ENCODE measurements at places on chromosomes 7 and 10.

- DNase-seq, result no peak
These were observed 132.1 kb downstream of the MACC1 start for GRCh38 chr7:20085086-20085485.

DNA sequence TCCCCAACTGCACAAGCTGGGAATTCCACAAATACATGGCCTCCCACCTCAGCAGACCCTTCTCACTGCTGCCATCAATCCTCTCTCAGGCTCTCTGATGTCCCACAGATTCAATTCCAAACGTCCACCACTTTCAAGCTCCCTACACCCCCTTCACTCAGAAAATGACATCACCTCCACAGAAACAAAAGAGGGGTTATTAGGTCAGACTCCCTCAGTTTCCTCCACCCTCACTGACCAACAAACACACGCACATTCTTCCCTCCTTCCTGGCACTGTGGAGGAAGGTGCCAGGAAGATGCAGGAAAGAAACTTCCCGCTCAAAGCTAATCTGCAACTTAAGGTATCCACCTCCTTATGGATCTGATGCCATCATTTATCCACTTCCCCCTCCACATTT lies 18.3 kb downstream of the ZNF438 start:
- DNase-seq, result no peak

- DNase-seq, result no peak
These were observed 552.1 kb downstream of the TFEC start for GRCh38 chr7:115478426-115478825.

DNA sequence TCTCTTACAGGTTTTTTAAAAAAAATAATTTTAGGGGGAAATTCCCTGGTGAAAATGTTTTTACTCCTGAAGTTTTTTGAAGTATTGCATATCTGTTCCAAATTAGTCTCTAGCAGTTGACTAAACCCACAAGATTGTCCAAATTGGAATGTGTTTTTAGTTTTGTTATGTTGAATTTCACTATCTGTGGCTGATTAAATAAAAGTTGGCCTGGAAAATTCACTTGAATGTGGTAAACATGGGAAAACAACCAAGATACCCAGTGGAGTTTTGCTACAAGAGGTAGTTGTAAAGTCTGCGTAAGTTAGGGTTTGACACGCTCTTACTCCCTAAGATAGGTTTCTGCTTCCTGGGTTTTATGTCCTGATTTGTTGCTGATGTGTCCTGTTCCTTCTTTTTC lies 3.3 kb downstream of the TSGA13 start:
- DNase-seq, result no peak

GRCh38 chr7:66150471-66150870 lies 35.8 kb downstream of the CRCP start:
- DNase-seq, result peak; percentile 65

- no peak for DNase-seq
These were observed 75.0 kb upstream of the MAGI2 start for GRCh38 chr7:79528421-79528820.

- DNase-seq, result no peak
These were observed 505.8 kb upstream of the STEAP1 start for GRCh38 chr7:89648509-89648908.

DNA sequence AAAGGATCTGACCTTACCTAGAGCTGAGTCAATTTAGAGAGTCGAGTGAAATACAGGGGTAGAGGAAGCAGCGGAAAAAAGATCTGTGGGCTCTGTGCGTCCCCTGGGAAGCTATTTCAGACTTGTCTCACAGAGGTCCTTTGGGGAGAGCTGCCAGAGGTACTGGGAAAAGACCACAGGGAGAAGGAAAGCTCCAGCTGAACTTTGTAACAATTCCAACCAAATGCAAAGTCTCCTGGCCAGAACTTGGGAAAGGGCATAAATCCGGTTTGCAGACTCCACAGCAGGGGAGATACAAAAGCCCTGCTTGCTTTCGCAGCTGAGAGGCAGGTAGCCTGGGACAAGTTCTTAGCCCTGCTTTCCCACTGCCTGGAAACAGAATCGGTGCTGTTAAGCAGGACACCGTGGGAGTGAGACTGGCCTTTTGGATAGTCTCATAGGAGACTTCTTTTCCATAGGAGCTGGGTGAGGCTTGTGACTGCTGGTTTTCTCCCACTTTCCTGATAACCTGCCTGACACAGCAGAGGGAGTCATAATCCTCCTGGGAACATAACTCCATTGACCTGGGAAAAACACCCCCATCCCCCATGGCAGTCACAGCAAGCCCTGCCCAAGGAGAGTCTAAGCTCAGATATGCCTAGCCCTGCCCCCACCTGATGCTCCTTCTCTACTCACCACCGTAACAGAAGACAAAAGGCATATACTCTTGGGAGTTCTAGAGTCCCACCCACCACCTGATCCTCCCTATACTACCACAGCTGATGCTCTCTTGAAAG lies 926.2 kb downstream of the KCNMA1 start:
- no peak for DNase-seq

- no peak for DNase-seq
These were observed 137.4 kb upstream of the GRB10 start for GRCh38 chr7:50920031-50920635.

DNA sequence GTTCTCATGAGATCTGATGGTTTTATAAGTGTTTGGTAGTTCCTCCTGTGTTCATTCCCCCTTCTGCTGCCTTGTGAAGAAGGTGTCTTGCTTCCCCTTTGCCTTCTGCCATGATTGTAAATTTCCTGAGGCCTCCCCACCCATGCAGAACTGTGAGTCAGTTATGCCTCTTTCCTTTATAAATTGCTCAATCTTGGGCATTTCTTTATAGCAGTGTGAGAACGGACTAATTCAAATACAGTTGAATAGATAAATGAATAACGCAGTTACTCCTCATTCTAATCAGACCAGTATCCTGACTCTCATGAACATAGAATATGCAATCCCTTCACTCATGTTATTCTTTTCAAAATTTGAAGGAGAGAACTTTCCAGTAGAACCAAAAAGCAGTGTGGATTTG lies 375.0 kb upstream of the FZD8 start:
- no peak for DNase-seq

- DNase-seq, result peak; percentile 2
These were observed 199.1 kb downstream of the MAD1L1 start for GRCh38 chr7:2033586-2034135.

- no peak for DNase-seq
These were observed 765 bp downstream of the WBP1L start for GRCh38 chr10:102744374-102745051.

GRCh38 chr7:80794631-80795573 lies 123.9 kb downstream of the SEMA3C start:
- no peak for DNase-seq

GRCh38 chr7:137025469-137026175 lies 157.2 kb downstream of the CHRM2 start:
- no peak for DNase-seq

DNA sequence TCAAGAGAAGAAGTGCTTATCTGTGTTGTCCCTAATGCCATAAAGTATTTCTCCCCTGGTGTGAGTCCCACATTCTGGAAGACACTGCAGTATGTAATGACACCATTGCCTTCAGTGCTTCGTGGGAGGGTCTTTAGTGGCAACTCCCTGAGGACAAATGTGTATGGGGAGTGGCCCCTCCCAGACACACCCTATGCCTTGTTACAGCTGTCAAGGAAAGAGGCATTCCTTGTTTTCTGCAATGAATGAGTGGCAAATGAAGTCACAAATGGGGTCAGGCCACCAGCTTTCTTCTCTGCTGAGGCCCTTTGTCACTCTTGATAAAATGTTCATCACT lies 183.2 kb downstream of the FGFR2 start:
- DNase-seq, result no peak

GRCh38 chr10:64011912-64012714 lies 490.9 kb downstream of the REEP3 start:
- DNase-seq, result no peak

- no peak for DNase-seq
These were observed 16.8 kb downstream of the LAT2 start for GRCh38 chr7:74226633-74227032.

DNA sequence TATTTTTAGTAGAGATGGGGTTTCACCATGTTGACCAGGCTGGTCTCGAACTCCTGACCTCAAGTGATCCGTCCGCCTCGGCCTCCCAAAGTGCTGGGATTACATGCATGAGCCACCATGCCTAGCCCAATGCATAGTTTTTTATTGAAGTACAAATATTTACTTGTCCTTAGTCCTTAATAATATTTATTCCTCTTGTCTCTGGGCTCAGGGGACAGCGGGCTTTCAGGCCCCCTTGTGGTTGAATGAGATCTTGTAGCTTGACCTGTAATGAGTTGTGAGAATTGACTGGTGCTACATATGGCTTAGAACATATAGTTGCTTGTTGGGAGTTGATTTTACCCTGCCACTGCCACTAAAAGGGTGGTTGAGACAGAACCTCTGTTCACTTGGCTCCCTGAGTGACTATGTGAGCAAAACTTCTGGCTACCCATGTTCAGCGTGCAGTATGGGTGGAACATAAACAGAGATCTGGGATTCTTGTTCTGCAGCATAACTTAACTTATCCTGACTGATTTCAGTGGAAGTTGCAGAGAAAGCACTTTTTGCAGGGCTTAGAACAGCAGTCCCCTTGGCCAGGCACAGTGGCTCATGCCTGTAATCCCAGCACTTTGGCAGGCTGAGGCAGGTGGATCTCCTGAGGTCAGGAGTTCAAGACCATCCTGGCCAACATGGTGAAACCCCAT lies 14.9 kb downstream of the CCL26 start:
- no peak for DNase-seq

DNA sequence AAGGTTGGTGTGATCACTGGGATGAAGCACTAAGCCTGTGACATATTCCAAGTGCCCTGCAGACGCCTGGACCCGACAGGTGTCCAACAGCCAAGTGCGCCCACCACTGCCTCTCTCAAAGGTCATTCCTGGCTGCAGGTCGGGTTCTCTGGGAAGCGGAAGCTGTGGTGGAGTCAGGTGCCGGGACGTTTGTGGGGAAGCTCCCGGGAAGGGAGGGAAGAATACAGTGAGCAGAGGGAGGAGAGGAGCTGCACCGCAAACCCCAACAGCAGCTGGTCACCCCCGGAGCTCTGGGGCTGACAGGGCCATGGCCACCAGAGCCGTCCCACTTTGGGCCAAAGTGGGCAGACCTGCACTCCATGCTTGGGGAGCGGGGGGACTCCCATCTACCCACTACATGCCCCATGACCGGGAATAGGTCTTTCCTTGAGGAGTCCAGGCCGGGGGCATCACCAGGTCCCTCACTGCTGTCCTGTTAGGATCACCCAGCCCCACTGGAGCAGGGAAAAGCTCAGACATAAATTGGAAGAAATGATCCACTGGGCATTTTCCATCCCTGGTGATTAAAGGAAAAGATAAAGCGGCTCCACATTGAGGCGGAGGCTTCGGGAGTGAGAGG lies 84.5 kb upstream of the PPP2R2D start:
- DNase-seq, result no peak

DNA sequence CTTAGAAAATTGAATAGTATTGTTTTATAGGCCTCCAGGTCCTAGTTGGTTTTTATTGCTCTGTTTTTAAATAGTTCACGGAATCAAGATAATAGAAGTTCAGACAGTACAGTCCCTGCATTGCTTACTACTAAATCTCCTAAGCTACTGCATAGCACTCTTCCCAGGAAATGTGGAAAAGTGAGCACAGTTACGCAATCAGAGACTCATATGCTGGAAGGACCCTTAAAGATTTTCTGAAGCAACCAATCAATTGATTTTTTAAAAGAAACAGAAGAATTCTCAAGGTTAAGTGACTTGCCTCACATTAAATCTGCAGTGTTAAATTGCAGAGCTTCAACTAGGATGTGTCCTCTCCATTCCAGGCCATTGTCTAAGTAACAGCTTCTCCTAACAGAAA lies 23.1 kb upstream of the DIP2C start:
- no peak for DNase-seq

GRCh38 chr7:34108165-34108564 lies 202.8 kb downstream of the BMPER start:
- peak; percentile 32 for DNase-seq

DNA sequence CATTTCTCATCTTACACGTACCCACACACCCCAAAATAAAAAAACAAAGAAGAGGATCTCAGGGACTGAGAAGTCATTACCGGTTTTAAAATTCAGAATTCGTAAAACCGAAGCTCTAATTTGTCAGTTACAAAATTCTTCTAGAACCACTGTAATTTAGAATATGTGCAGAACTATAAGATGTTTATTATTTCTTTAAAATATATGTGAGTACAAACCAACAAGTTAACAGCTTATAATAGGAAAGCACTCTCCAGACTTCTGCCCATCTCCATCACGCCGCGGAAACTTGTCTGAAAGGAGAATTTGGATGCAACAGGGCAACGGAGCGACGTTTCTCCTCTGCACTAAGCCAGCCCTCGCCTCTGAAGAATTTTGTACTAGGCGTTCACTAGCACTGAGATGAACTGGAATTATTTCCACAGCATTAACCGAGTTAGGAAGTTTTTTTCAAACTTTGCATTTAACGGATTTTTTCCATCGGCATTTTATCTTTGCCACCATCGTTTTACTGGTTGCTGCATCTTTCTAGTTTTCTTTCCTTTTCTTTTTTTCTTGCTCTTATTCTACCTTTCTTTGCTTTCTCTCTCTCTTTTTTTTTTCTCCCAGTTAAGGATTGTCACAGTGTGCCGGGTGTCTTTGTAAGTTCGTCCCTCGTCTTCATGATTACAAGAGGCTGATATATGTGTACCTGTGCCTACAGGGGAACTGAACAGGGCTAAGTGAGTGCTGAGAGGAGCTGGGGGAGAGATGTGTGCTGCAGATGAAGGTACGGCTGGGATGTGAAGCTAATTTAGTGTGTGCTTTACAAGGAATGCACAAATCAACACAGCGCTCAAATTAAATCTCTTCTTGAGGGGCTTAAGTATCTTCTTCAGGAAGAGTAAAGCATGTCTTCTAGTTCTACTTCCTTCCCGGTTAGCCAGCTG lies 295.9 kb upstream of the NFE2L3 start:
- no peak for DNase-seq

DNA sequence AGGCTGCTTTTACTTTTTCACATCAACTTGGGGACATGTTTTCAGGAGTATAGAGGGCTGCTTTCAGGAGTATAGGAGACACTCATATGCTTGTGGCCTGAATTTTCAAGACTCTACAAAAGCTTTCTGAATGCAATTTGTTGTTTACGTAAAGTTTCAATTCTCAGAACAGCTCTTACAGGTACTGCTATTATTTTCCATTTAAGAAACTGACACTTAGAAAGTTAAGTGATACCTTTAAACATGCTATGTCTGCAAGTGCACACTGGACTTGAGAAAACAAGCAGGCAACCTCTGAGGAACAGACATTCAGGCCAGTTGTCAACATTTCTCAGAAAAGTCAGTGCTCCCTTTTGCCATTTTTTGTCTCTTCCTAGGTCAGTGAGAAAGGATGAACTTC lies 70.0 kb upstream of the PHYHIPL start:
- no peak for DNase-seq

GRCh38 chr7:149794661-149795060 lies 21.3 kb upstream of the ZNF467 start:
- DNase-seq, result no peak

DNA sequence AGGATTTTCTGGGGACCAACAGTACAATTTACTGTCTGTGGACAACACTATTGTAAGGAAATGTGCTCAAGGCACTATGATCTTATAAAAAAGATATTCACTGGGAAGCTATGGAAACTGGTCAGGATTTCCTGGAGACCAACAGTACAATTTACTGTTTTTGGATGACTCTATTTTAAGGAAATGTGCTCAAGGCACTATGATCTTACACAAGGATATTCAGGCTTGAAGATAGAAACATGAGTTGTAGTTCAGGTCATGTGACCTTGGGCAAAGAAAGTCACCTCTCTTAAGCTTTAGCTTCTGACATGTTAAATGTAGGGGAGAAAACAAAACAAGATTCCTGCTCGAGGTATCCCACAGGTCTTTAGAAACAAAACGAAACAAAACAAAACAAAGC lies 1.7 kb upstream of the ITPRID1 start:
- no peak for DNase-seq

GRCh38 chr10:125291836-125292235 lies 131.5 kb upstream of the CTBP2 start:
- DNase-seq, result no peak

All from left ventricle myocardium superior (tissue), 1 donor.